ENCODE measurements at places on chromosomes 7 and 10.

- H3K36me3 ChIP-seq = no peaks in the 10 kb centered on the region
- H3K4me3 ChIP-seq = no peak overlapping the region
Measured at GRCh38 chr10:82680608-82681007, 805.6 kb downstream of the NRG3 start.

GRCh38 chr10:92894081-92894655 lies 45.8 kb downstream of the EXOC6 start:
- H3K4me1 ChIP-seq = peaks cover 28% of the 10 kb centered on the region
- no peak overlapping the region for H3K27ac ChIP-seq
- H3K27me3 ChIP-seq = no peaks in the 10 kb centered on the region
- no peak for DNase-seq

- peaks cover 3% of the 10 kb centered on the region for H3K27me3 ChIP-seq
- H3K27ac ChIP-seq = no peak overlapping the region
- H3K4me1 ChIP-seq = peaks cover 68% of the 10 kb centered on the region
- H3K4me3 ChIP-seq = no peak overlapping the region
- no peak for DNase-seq
Measured at GRCh38 chr10:101014966-101015581, 15.5 kb downstream of the LZTS2 start.

DNA sequence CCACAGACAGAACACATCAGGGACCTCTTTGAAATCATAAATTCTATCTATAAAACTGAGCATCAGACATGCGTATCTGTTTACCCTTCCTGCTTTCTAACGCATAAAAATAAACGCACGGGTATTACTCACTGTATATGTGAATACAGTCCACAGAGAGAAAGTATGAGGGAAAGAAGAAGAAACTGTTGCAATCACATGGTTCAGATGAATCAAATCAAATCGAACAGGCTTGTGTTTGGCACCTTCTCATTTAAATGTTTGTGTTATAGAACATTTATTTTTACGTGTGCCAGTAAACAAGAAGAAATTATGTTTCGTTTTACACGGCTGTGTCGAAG lies 322.0 kb downstream of the FRMD4A start:
- H3K27me3 ChIP-seq = 0 out of 2 replicates have a peak, but pooled peaks cover 1% of the 10 kb centered on the region
- no peak for DNase-seq
- H3K4me3 ChIP-seq = no peak overlapping the region

GRCh38 chr10:48577158-48577557 lies 27.7 kb downstream of the ARHGAP22 start:
- H3K36me3 ChIP-seq = no peaks in the 10 kb centered on the region
- no peak overlapping the region for H3K4me3 ChIP-seq
- no peak for DNase-seq
- H3K27ac ChIP-seq = no peak overlapping the region

DNA sequence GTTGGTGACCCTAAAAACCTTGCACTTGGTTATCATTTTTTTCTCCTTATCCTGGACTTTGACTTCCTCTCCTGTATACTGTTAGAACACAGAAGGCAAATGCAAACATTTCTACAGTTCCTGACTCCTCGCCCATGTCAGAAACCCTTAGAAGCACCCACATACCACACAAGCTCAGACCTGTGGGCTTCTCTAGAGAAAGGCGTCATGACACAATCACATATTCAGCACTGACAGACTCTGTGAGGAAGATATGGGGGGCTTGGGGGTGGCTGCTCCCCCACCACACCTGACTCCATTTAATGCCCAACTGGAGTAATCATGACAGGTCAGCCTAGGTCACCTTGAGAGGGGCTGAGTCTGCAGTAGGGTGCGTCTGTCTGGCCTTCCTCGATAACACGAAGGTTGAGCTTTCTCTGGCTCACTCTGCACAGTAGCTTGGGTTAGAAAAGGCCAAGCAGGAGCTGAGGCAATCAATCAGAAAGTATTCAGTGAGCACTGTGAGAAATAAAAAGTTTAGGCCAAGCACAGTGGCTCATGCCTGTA lies 50.9 kb downstream of the CCDC3 start:
- DNase-seq = no peak
- H3K4me1 ChIP-seq = no peaks in the 10 kb centered on the region
- no peaks in the 10 kb centered on the region for H3K36me3 ChIP-seq
- no peak overlapping the region for H3K27ac ChIP-seq
- H3K4me3 ChIP-seq = no peak overlapping the region
- H3K27me3 ChIP-seq = no peaks in the 10 kb centered on the region

DNA sequence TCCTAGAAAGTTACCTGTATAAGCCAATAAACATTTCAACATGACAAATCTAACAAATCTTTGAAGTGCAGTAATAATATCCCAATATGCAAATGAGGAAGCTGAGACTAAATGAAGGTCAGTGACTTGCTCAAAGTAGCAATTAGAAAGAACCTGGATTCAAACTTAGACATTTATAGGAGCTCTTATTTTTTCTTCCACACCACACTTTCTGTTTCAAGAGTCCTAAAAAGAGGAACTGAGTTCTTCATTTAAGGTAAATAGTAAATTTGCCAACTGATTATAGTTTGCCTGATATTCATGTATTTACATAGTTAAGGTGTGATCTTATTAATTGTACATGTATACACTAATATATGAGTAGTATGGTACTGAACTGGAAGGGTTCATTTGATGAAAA lies 44.0 kb downstream of the KLHDC10 start:
- no peak overlapping the region for H3K4me3 ChIP-seq
- peak overlapping the region; percentile 21 for H3K27ac ChIP-seq
- H3K4me1 ChIP-seq = peaks cover 20% of the 10 kb centered on the region
- H3K27me3 ChIP-seq = no peaks in the 10 kb centered on the region
- peaks cover 1% of the 10 kb centered on the region for H3K36me3 ChIP-seq

GRCh38 chr7:111051832-111052231 lies 39.1 kb upstream of the LRRN3 start:
- peaks cover 10% of the 10 kb centered on the region for H3K4me1 ChIP-seq
- no peak overlapping the region for H3K27ac ChIP-seq
- DNase-seq = no peak
- H3K4me3 ChIP-seq = no peak overlapping the region
- no peaks in the 10 kb centered on the region for H3K36me3 ChIP-seq
- no peaks in the 10 kb centered on the region for H3K27me3 ChIP-seq

GRCh38 chr7:1794888-1795542 lies 124.9 kb downstream of the ELFN1 start:
- no peak overlapping the region for H3K4me3 ChIP-seq
- no peaks in the 10 kb centered on the region for H3K36me3 ChIP-seq
- DNase-seq = peak; percentile 49
- H3K4me1 ChIP-seq = peaks cover 16% of the 10 kb centered on the region
- H3K27ac ChIP-seq = no peak overlapping the region

GRCh38 chr7:114086537-114086913 lies 167.7 kb upstream of the PPP1R3A start:
- H3K36me3 ChIP-seq = no peaks in the 10 kb centered on the region
- peaks cover 43% of the 10 kb centered on the region for H3K4me1 ChIP-seq
- H3K4me3 ChIP-seq = no peak overlapping the region
- DNase-seq = no peak
- no peak overlapping the region for H3K27ac ChIP-seq

DNA sequence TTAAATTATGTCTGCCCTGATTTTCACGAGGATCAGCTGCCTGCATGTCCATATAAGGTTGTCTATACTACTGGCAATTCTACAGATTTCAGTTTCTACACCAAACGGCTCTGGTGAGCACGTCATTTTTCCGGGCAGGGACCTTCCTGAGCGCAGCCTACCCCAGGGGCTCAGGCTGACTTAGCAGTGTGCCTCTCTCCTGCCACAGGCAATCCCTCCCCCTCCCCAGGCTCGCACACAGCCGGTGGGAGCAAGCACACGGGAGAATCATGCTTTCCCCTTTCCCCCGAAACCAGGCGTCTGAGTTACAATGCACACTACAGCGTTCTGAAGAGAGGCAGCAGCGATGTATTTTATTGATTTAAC lies 1.7 kb downstream of the KLF6 start:
- no peaks in the 10 kb centered on the region for H3K27me3 ChIP-seq
- peak overlapping the region; percentile 81 for H3K4me3 ChIP-seq
- H3K27ac ChIP-seq = peak overlapping the region; percentile 99
- peaks cover 24% of the 10 kb centered on the region for H3K36me3 ChIP-seq
- H3K4me1 ChIP-seq = peaks cover 66% of the 10 kb centered on the region

DNA sequence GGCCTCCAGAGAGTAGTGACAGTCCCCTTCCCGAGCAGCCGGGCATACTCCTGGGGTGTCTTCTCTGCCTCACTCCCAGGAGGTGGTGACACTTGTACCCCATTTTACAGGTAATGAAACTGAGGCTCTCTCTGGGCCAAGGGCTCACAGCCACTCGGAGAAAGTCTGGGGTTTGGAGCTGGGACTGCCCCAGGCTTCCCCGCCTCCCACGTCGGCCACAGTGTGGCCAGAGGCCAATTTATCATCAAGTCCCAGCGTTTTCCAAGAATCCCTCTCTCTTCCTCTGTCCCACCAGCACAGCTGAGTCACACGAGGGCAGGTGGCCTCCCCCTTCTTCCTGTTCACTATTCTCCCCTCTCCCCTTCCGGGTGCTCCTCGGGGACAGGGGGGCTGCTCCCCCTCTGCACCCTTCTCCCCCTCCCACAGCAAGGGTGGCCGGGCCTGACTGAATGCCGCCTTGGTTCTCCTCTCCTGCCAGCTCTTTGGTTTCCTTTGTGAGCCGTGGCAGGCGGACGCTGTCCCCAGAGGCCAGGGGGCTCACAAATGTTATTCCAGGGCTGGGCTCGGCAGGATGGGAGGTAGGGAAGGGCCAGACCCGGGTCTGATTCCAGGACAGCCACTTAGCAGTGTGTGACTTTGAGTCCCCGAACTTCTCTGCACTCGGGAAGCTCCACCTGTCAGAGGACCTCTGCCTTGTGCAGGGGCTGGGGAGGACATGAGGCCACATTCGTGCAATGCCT lies 17.7 kb downstream of the CLIP2 start:
- H3K36me3 ChIP-seq = 0 out of 3 replicates have a peak, but pooled peaks cover 5% of the 10 kb centered on the region
- no peak for DNase-seq
- H3K4me3 ChIP-seq = no peak overlapping the region
- no peak overlapping the region for H3K27ac ChIP-seq
- no peaks in the 10 kb centered on the region for H3K27me3 ChIP-seq

- no peaks in the 10 kb centered on the region for H3K27me3 ChIP-seq
- no peak overlapping the region for H3K4me3 ChIP-seq
- H3K36me3 ChIP-seq = no peaks in the 10 kb centered on the region
- H3K4me1 ChIP-seq = peaks cover 37% of the 10 kb centered on the region
- no peak overlapping the region for H3K27ac ChIP-seq
Measured at GRCh38 chr10:5292196-5292735, 72.5 kb upstream of the UCN3 start.

DNA sequence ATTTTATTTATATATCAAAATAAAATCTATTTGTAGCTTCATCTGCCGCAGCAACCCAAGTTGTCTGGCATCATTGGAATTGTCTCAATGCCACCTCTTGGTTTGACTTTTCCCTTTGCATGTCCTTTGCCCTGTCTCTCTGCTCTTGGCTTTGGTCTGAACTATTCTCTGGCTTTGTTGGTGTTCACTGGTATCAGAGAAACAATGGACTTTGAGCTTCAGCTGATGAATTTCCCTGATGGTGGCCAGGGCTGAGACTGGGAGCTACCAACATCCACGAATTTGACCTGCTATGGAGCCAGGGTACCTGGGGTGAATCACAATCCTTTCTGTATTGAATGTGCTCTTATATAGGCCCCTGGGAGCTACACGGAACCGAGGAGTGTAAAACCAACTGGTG lies 311.7 kb upstream of the KIAA1217 start:
- DNase-seq = no peak
- no peaks in the 10 kb centered on the region for H3K4me1 ChIP-seq
- no peaks in the 10 kb centered on the region for H3K27me3 ChIP-seq
- H3K4me3 ChIP-seq = no peak overlapping the region
- H3K27ac ChIP-seq = no peak overlapping the region
- H3K36me3 ChIP-seq = no peaks in the 10 kb centered on the region

GRCh38 chr10:30037620-30038336 lies 21.6 kb downstream of the JCAD start:
- no peaks in the 10 kb centered on the region for H3K36me3 ChIP-seq
- no peak for DNase-seq
- no peaks in the 10 kb centered on the region for H3K27me3 ChIP-seq
- no peak overlapping the region for H3K27ac ChIP-seq
- no peak overlapping the region for H3K4me3 ChIP-seq
- H3K4me1 ChIP-seq = 0 out of 2 replicates have a peak, but pooled peaks cover 7% of the 10 kb centered on the region

DNA sequence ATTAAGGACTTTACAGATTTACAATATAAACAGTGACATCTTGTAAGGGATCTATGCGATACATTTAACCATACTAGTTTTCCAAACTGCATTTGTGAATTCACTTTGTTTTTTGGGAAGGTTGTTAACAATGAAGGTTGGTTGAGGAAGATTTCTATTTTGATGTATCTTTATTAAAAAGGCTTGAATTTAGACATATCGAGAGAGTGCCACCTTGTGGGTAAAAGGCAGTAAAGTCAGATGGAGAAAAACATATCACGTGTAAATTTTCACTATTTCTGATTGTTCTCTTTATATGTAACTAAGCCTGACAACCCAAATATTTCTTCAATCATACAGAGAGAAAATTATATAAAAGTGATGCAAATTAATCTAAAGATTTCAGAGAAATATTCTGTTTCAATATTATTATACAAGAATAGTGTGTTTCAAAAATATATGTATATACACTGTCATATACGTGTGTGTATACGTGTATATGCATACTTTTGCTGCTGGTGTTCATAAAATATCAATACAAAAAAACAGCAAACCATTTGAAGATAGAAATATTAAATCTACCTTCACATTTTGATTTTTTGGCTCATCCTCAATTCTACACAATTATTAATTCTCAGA lies 988.6 kb downstream of the SORCS1 start:
- DNase-seq = no peak
- no peak overlapping the region for H3K27ac ChIP-seq
- H3K27me3 ChIP-seq = no peaks in the 10 kb centered on the region

DNA sequence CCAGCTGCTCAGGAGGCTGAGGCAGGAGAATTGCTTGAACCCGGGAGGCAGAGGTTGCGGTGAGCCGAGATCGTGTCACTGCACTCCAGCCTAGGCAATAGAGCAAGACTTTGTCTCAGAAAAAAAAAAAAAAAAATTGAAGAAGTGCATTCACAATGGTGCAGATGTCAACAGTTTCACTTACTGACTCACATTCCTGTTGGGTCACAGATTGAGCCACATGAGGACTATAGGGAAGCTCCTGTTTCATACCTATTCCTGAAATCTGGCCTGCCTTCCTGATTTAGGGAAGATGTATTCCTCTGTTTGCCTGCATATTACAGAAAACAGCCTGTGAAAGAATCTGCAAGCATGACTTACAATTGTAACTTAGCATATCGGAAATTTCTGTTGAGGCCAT lies 78.2 kb downstream of the AKR1C4 start:
- H3K36me3 ChIP-seq = no peaks in the 10 kb centered on the region
- H3K27ac ChIP-seq = no peak overlapping the region
- no peak overlapping the region for H3K4me3 ChIP-seq
- no peaks in the 10 kb centered on the region for H3K27me3 ChIP-seq

GRCh38 chr7:101727184-101727583 lies 90.2 kb upstream of the CUX1 start:
- H3K36me3 ChIP-seq = no peaks in the 10 kb centered on the region
- no peak overlapping the region for H3K4me3 ChIP-seq
- H3K4me1 ChIP-seq = peaks cover 21% of the 10 kb centered on the region
- DNase-seq = no peak

GRCh38 chr10:77041636-77042258 lies 595.9 kb downstream of the KCNMA1 start:
- H3K4me1 ChIP-seq = no peaks in the 10 kb centered on the region
- no peaks in the 10 kb centered on the region for H3K36me3 ChIP-seq
- H3K27me3 ChIP-seq = no peaks in the 10 kb centered on the region
- DNase-seq = no peak
- H3K4me3 ChIP-seq = no peak overlapping the region
- H3K27ac ChIP-seq = no peak overlapping the region

- H3K4me1 ChIP-seq = no peaks in the 10 kb centered on the region
- no peaks in the 10 kb centered on the region for H3K27me3 ChIP-seq
- no peak overlapping the region for H3K4me3 ChIP-seq
- no peaks in the 10 kb centered on the region for H3K36me3 ChIP-seq
- H3K27ac ChIP-seq = no peak overlapping the region
Measured at GRCh38 chr7:70480927-70481569, 650.9 kb upstream of the GALNT17 start.
